ENCODE measurements at places on chromosomes 1 and 21.

- DNase-seq = no peak
Measured at GRCh38 chr1:56036479-56036878, 542.9 kb downstream of the PLPP3 start.

GRCh38 chr1:208929575-208929974 is 653.9 kb upstream of the CAMK1G start:
- no peak for DNase-seq

- no peak for DNase-seq
Measured at GRCh38 chr1:70528590-70529333, 117.7 kb downstream of the CTH start.

- DNase-seq = no peak
Measured at GRCh38 chr1:223350361-223350908, 13.5 kb downstream of the SUSD4 start.

DNA sequence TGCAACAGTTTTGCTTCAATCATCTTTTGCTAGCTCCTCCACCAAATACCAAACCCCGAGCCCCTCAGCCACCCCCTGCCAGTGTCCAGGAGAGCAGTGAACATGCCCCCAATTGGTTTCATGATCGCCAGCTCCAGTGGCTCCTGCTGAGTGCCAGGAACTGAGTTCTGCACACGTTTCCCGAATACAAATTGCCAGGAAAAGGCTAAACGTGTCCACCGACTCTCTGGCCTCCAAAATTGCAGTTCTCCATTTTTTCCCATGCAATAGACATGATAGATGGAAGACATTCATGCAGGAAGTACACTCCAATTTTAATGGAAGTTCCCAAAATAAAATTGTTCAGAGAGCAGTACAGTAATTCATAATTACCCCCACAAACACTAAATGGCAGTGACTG is 101.3 kb downstream of the SPSB1 start:
- no peak for DNase-seq

DNA sequence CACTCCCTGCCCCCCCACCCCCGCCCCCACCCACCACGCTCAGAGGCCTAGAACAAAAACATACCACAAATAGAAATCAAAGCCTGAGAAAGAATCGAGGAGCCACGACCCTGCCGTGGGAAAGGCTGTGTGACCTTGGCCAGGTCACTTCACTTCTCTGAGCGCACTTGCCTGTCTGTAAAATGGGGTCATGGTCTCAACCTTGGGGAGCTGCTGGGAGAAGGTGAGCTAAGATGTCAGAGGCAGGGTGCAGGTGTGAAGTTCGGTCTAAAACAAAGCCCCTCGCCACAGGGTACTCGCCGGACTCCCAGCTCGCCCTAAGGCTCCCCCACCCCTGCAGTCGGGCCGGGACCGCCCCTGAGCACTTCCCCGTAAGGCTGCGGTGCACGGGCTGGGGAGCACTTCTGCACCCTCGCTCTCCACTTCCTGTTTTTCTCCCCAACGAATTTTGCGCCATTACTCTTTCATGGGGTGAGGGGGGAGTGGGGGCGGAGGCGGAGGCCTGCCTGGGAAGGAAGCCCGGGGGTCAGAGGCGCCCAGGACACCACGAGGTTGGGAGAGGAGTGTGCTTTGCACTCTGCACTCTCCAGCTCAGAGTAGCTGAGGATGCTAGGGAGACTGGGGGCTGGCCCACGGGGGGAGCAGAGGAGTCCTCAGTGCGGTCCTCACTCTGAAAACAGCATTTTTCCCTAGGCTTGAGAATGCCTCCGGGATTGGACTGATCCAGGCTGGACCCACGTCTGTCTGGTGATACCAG is 21.9 kb upstream of the PIK3CD start:
- no peak for DNase-seq

DNA sequence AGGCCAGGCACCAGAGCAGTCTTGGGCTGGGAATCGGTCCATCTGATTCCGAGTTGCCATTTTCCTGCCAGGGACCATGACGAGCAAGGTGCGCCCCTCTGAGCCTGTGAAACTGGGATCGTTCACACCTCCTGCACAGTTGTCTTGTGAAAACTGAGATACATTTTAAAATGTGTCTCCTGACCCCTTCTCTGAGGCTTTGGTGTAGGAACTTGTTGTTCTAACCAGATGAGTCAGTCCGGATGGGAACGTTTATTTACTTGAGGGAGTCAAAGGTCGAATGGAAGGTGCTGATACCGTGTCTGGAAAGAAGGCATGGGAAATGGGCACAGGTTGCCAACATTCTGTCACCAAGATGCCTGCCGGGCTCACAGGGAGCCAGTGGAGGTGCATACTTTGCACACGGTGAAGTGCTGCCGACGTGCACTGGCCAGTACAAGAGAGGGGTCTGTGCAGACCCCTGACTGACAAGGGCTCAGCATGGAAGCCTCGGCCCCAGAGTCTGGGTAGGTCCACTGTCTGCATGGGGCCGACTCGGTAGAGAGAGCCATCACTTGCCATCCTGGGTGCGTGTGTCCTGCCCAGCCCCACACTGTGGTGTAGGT is 7.4 kb upstream of the KCNN3 start:
- DNase-seq = no peak

DNA sequence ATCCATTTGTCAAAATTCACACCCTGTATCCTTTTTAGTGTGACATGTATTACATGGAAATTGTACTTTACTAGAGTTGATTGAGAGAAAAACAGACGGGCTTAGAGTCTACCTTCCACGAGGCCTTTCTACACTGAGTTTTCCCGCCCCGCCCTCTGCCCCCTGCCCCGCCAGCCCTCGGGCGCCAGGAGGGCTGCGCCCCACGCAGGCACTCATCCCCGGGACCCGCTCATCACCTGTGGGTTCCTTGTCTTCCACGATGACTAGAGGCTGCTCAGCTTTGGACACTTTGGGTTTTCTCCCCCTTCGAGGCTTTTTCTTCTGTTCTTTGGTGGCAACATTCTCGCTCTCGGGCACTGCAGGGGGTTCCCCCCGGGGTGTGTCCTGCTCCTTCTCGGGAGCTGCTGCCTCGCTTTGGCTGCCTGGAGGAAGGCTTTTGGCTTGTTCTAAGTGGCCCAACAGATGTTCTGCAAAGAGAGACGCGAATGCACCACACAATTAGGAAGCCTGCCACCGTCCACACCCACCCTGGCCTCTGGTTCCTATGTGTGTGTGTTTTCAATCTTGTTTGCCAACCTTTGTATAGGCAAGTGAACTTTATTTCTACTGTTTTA is 39.6 kb downstream of the PRDM15 start:
- no peak for DNase-seq

- DNase-seq = peak; percentile 14
Measured at GRCh38 chr1:86645851-86646250, 58.5 kb upstream of the SH3GLB1 start.

DNA sequence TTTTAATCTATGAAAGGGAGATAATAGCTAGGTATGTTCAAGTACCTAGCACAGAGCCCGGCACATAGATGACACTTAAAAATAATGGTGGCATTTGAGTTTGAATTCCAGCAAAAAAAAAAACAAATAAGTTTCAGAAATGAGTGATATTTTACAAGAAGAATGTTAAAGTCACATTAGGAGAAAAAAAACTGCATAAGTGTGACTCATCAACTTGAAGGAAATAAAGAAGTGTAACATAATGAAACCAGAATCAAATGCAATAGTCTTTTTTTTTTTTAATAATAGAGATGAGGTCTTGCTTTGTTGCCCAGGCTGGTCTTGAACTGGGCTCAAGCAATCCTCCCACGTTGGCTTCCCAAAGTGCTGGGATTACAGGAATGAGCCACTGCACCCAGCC is 17.1 kb downstream of the DNASE2B start:
- no peak for DNase-seq

DNA sequence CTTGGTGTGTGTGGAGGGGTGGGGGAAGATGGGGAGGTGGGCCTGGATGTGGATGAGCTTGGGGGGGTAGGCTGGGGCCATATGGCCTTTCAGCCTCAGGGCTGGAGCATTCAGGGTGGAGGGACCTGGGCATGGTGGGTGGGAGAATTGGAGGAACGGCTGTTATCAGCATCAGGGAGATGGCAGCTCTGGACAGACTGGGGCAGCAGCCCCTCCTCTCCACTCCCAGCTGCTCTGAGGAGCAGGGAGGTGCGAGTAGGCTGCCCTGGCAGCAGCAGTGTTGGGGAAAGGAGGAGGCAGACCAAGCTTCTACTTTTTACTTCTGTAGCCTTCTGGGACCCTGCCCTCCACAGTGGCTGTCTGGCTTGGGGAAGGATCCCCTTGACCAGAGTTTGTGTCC is 10.2 kb downstream of the PPFIA4 start:
- peak; percentile 23 for DNase-seq

- DNase-seq = no peak
Measured at GRCh38 chr1:12649971-12650421, 6.1 kb downstream of the AADACL4 start.

DNA sequence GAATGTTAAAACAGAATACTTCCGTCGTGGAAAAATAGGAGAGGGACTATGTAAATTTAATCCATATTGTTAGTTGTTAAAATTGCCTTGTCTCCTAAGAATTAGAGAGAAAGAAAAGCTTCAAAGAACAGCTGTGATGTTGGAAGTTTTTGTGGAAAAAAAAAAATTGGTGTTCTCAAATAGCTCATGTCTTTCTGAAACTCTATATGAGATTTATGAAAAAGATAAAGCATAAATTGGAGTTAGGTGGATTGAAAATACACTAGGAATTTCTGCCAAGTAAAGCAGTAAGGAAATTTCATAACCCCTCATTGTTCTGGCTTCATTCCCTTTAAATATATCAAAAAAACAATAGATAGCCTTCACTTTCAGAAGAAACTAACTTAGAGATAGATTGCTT is 274.0 kb upstream of the ADAMTS5 start:
- DNase-seq = no peak

- no peak for DNase-seq
Measured at GRCh38 chr1:33057095-33057494, 20.4 kb upstream of the AK2 start.
